Hematopoietic multipotent progenitor cell treated with erythropoietin and hydrocortisone succinate and interleukin-3 and kit ligand, for 8 days (in vitro differentiated cells): ENCODE measurements at places on chromosomes 4 and X.

DNA sequence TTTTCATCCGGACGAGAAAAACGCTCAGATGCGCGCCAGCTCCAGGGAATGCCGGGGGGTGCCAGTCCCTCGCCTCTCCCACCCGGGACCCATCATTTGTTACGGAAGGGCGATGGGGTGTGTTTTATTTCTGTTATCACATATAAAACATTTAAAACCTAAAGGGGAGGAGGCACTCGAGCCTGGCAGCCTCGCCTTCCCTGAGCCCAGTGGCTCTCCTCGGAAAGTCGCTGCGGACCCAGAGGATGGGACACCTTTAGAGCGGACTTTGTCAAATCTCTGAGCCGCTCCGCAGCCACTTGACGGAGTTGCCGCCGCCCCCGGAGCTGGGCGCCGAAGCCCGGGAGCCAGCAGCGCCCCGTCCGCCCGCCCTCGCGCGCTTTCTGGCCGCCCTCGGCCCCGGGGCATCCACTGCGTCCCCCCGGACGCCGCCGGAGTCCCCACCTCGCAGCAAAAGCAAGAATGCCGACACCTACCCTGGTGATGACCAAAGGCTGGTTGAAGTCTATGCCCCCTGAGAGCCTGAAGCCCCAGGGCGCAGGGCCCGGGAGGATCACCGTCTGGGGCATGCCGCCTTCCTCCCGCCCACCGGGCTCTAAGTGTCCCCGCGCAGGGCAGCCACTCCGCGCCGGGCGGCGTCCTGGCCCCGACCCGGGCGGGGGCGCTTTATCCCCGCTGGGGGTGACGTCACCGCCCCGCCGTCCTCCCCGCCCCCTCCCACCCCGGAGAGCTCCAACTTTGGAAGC lies at the start of gene PDLIM3:
Gene PDLIM3, minus strand, starts transcription at position 642 of the 746 bp plus-strand sequence. Its CDS starts 73 bp downstream, at position 569.
- no peak for DNase-seq

- DNase-seq: no peak
Observed at GRCh38 chr4:3271131-3271530, 21.7 kb upstream of the RGS12 start.

- no peak for DNase-seq
Observed at GRCh38 chr4:16909281-16909680, 10.8 kb upstream of the LDB2 start.

DNA sequence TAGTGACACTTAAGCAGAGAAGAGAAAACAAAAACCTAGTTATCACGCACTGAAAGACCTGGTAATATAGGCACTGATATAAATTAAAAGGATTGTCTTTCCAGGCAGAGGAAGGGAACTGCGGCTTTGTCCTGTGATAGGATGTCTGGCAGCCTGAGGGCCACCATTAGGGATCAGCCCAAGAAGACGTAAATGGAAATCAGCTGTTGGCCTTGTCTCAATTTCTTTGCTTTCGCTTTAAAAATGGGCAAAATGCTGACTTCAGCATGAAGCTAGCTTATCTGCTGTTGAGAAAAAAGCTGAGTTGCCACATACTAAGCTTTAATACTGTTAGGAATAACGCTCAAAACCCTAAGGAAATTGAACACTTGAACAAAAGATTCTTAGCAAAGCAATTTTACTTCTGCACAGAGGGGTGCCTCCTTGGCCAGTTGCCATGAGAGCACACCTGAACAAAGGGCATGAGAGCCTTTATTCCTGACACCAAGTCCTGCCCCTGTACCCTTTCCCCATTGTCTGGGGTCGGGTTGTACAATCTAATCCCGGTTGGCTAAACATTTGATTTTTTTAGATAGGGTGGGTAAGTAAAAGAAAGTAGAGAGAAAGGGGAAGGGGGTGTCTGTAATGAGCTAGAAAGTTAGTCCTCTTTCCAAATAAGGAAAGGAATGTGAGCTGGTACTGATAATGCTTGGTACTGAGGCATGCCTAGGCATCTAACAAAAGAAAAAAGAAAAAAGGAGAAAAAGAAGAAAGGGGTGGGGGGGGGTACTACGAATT lies 85.1 kb upstream of the UCP1 start:
- DNase-seq: no peak

- DNase-seq: no peak
Observed at GRCh38 chr4:62301500-62301899, 1101.4 kb downstream of the ADGRL3 start.

DNA sequence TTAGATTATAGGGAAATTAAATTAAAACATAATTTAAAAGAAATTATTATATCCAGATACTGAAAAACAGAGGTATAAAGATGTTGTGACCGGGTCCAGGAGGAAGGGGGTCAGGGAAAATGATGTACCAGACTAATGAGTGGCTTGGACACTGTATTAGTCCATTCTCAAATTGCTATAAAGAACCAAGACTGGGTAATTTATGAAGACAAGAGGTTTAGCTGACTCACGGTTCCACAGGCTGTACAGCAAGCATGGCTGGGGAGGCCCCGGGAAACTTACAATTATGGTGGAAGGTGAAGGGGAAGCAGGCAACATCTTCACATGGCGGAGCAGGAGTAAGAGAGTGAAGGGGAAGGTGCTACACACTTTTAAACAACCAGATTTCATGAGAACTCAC lies 3.4 kb upstream of the FAM9B start:
- DNase-seq: no peak

DNA sequence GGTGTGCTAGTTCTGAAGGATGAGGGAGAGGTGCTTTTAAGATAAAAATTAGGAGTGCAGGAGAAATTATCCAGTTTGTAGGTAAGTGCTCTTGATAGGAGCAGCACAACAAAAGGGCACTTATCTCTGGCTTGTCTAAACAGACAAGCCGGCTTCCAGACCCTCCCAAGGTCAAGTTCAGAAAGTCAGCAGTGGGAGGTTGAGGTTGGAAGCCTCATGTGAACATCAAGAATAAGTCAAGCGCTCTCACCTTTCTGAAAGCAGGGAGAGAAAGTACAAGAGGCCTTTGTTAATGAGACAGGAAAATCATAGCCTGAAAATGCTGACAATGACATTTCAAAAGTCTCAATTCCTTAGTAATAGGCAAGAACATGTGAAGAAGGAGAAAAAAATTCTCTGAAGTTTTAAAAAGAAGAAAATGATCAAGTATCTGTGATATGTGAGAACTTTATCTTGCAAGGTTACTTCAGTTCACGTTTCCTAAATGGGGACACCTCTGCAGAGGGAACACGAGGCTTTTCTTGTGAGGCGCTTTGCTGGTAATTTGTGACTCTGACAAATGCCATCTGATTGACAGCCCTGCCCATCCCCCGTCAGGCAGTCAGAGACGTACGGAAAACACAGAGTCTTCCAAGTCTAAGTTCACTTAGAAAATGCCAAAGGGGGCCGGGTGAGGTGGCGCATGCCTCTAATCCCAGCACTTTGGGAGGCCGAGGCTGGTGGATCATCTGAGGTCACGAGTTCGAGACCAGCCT lies 62.2 kb downstream of the TIGD2 start:
- DNase-seq: no peak

GRCh38 chr4:52187603-52188002 lies 136.5 kb downstream of the SPATA18 start:
- no peak for DNase-seq

GRCh38 chrX:15672881-15673280 lies 8.3 kb upstream of the CLTRN start:
- DNase-seq: no peak

DNA sequence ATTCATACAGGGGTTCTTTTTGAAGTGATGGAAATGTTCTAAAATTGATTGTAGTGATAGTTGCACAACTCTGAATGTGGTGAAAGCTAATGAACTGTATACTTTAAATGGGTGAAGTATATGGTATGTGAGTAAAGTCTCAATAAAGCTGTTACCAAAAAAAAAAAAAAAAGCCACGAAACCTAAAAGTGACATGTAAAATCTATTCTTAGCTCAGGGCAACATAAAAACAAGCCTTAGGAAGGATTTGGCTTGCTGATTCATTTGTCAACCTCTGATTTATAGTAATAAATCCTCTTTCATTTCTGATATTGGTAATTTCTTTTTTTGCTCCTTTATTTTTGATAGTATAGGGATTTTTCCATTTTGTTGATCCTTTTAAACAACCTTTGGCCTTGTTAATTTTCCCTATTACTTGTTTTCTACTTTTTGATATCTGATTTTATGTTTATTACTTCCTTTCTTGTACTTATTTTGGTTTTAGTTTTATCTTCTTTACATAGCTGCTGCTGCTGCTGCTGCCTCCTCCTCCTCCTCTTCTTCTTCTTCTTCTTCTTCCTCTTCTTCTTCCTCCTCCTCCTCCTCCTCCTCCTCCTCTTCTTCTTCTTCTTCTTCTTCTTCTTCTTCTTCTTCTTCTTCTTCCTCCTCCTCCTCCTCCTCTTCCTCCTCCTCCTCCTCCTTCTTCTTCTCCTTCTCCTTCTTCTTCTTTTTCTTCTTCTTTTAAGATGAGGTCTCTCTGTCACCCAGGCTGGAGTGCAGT lies 79.4 kb downstream of the ADGRG4 start:
- DNase-seq: no peak

DNA sequence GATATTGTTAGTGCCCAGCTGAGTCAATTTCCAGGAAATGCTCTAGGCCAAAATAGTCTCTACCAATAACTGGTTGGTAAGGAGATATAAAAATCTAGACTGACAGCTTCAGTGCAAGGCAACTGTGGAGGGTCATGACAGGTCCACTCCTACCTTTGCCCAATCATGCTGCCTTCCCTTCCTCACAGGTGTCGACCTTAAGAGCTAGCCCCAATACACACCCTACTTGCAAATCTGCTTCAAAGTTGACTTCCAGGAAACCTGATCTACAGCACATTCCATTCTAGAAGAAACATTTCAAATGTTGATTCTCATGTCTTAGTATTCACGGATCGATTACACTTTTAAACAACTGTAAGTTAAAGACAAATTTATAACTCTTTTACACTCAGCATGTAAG lies 1455.5 kb downstream of the TECRL start:
- no peak for DNase-seq

GRCh38 chr4:177308847-177309521 lies 690 bp upstream of the NEIL3 start:
- DNase-seq: no peak

DNA sequence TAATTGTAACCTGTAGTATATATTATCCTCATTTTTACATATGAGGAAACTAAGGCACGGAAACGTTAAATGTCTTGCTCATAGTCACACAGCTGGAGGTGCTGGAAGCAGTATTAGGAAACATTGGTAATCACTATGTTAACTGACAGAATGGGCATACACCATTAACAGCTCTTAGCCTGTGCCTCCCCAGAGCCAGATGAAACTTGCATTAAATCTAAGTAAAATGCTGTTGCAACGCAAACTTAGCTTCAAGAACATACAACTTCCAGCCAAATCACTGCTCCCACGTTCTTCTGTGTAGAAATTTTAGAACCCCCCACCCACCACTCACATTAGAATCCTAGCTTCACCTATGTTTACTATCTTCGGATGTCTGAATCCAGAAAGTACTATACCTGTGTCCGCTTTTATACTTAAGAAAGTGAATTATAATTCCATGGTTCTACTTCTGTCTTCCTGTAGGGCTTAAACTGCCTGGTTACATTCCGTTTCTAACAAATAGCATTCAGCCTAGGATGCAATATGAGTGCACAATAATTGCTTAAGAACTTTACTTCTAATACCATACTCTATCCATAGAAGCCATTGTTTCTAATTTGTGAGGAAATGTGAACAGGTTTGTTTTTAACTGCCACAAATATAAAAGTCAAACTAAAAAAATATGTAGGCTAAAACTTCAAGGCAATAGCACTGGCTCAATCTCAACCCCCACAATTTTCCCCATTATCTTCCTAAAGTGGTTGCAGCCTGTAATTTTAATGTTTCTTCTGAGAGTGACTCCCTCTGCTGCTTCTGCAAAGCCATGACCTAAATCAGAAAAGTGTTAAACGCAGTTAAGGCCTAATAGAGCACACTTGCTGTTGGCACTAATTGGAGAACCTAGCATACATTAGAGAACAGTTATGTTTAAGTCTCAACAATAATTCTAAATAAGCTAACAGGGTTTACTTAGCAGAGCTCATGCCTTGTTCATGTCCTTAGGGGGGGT lies 4.4 kb downstream of the UNC5C start:
- DNase-seq: no peak

GRCh38 chr4:110854021-110854678 lies 231.3 kb upstream of the PITX2 start:
- no peak for DNase-seq

DNA sequence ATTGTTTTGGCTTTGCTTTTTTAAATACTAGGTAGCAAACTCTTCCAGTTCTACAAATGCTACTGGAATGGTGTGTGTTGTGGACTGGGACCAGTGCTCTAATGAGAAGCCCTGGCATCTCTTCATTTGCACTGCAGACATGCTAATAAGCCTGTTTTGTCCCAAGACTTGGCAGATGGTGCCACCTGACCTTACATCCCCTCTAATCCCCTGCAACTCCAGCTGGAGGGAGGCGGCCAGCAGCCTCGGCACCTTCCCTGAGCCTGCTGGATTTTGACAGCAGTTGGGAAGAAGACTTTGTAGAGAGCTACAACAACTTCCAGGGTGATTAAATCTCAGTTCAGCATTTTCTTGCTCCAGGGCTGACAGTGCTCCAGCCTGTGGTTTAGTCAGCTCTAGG lies 200.0 kb downstream of the DCLK2 start:
- DNase-seq: no peak

GRCh38 chr4:53233114-53233795 lies 132.6 kb downstream of the SCFD2 start:
- no peak for DNase-seq

- DNase-seq: no peak
Observed at GRCh38 chr4:72604324-72604723, 35.3 kb upstream of the ADAMTS3 start.

DNA sequence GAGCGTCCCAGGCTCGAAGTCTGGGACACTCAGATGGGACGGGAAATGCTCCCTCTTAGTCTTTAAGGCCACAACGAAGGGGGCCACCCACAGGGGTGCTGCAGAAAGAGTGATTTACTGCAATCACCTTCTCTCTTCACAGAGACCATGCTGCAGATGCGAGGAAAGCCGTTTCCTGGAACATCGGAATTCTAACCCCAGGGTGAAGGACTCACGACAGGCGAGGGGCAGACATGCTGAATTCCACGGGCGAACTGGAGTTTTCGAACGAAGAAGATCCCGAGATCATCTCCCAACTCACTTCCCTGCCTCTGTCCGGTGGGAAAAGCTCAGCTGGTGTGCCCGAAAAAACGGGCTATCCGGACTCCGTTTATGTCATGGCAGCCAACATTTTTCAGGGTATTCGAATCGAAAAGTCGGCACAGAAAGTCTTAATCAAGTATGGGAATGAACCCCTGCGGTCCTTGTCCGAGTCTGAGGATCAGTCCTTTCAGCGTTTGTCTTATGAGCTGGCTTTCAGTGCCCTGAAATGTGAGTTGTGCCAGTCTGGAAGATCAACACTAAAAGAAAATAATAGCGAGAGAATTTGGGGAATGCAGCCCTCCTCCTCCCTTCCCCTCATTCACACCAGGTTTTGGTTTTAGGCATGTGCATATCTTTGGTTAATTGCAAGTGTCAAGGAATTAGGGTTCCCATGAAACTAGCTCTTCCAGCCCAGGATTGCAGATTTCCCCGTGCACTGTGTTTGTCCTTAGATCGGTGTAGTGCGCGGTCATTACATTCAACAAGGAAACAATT lies 905 bp downstream of the NSUN7 start:
- DNase-seq: no peak

GRCh38 chr4:108334031-108334430 lies 165.3 kb upstream of the LEF1 start:
- no peak for DNase-seq

- DNase-seq: no peak
Observed at GRCh38 chrX:38662640-38663039, 101.3 kb downstream of the TSPAN7 start.
